ENCODE measurements at places on chromosomes 13 and 19.

- DNase-seq = no peak
These were observed 2.6 kb downstream of the POU2F2 start for GRCh38 chr19:42129399-42130253.

GRCh38 chr19:29380581-29380980, 145.2 kb upstream of the VSTM2B start:
- DNase-seq = no peak

- DNase-seq = peak; percentile 37
These were observed 16.5 kb downstream of the VASP start for GRCh38 chr19:45523642-45524256.

GRCh38 chr19:41543582-41543981, 32.4 kb upstream of the CEACAM21 start:
- no peak for DNase-seq

GRCh38 chr13:53778937-53779336, 750.3 kb downstream of the OLFM4 start:
- DNase-seq = no peak

- DNase-seq = peak; percentile 31
These were observed 919 bp downstream of the VAV1 start for GRCh38 chr19:6773323-6773931.
